ENCODE measurements at places on chromosomes 11 and 22. TPM values are rescaled to one million over a fixed set of nuclear protein-coding genes. Genes with fewer than 3 reads are reported as not detected.

The NAV2 gene
- 1.8 TPM for total RNA-seq

The KRTAP5-2 gene
- not detected for total RNA-seq

The OR4D5 gene
- not detected for total RNA-seq

The HTR3A gene
- not detected for total RNA-seq

The MRGPRF gene
- not detected for total RNA-seq

The NAALAD2 gene
- total RNA-seq: not detected

The CHRNA10 gene
- 2.1 TPM for total RNA-seq

The RAB6A gene
- 118 TPM for total RNA-seq

The PATE2 gene
- total RNA-seq: not detected

The ZNF280A gene
- total RNA-seq: not detected

The ART5 gene
- total RNA-seq: not detected

The SLC6A5 gene
- not detected for total RNA-seq

The OR8K5 gene
- total RNA-seq: not detected

The TSGA10IP gene
- not detected for total RNA-seq

The MICAL3 gene
- total RNA-seq: 19.1 TPM

The OR2AT4 gene
- total RNA-seq: not detected

The INS gene
- total RNA-seq: not detected

The TESMIN gene
- total RNA-seq: 6.1 TPM

The HEPACAM gene
- not detected for total RNA-seq

The LRP4 gene
- total RNA-seq: 0.26 TPM

The WNT11 gene
- 0.47 TPM for total RNA-seq

The MYRF gene
- total RNA-seq: 0.95 TPM

The SMIM38 gene
- 0.92 TPM for total RNA-seq

The CABP7 gene
- total RNA-seq: 0.09 TPM

The RIC3 gene
- total RNA-seq: 36.6 TPM

The IL18 gene
- 0.33 TPM for total RNA-seq

The PLEKHB1 gene
- total RNA-seq: 61.1 TPM

The PHETA2 gene
- total RNA-seq: 1.6 TPM

The SLC25A45 gene
- 20.0 TPM for total RNA-seq

The MS4A15 gene
- total RNA-seq: not detected

The TRIM49 gene
- total RNA-seq: not detected

The GSTT2B gene
- total RNA-seq: not detected

The CABP4 gene
- 3.5 TPM for total RNA-seq

The GGTLC2 gene
- not detected for total RNA-seq

The RAB3IL1 gene
- 0.28 TPM for total RNA-seq

The KCNQ1OT1 gene
- total RNA-seq: 0.35 TPM

The CD3E gene
- total RNA-seq: 590 TPM

The OR8D4 gene
- total RNA-seq: not detected

The MS4A12 gene
- not detected for total RNA-seq

The KCNK7 gene
- 2.3 TPM for total RNA-seq

The SPCS2 gene
- 75.4 TPM for total RNA-seq

The LRRC56 gene
- total RNA-seq: 3.4 TPM

The P2RY6 gene
- total RNA-seq: not detected

The QSER1 gene
- total RNA-seq: 11.9 TPM

The OR10D3 gene
- not detected for total RNA-seq

The PHOX2A gene
- not detected for total RNA-seq

The ROBO4 gene
- 0.50 TPM for total RNA-seq

The PLA2G3 gene
- total RNA-seq: not detected

The NCR3LG1 gene
- total RNA-seq: 1.8 TPM

The DLG2 gene
- 2.4 TPM for total RNA-seq

The SMTNL1 gene
- total RNA-seq: not detected

The KRTAP5-7 gene
- not detected for total RNA-seq

The OR9G4 gene
- not detected for total RNA-seq

The OR8D1 gene
- not detected for total RNA-seq

The MTCH2 gene
- 30.6 TPM for total RNA-seq

The INSC gene
- total RNA-seq: not detected

The RFPL3 gene
- not detected for total RNA-seq

The LRRC32 gene
- total RNA-seq: 3.6 TPM

Measured in T-cell (primary cell).